Activated naive CD4-positive, alpha-beta T cell treated with Interleukin-2 at 50 U/mL for 16 hours (primary cell): ENCODE measurements at places on chromosomes 12 and 14.

DNA sequence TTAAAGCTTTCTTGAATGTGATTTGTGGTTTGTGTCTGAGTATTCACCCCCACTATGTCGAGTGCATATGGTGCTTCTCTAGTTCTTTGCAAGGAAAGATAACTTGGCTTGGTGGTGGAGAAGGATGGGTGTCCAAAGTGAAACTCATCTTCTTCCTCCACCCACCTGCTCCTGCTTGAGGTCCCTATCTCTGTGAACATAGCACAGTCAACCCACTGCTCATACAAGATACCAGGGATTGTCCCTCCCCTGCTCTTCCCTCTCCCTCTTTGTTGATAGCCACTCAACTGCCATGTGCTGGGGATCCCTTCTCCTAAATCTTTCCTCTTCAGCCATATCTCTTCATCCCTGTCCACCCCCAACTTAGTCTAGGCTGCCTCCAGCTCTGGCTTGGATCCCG lies 176.5 kb downstream of the ASCL4 start:
- no peak for DNase-seq

- no peak for DNase-seq
These were observed 140.0 kb downstream of the DAD1 start for GRCh38 chr14:22448905-22449599.

GRCh38 chr14:50321009-50321660 lies 9.0 kb downstream of the DMAC2L start:
- DNase-seq: peak; percentile 69

GRCh38 chr14:85535321-85535720 lies 5.4 kb downstream of the FLRT2 start:
- no peak for DNase-seq

GRCh38 chr14:81206115-81206514 lies 14.6 kb downstream of the GTF2A1 start:
- DNase-seq: no peak

DNA sequence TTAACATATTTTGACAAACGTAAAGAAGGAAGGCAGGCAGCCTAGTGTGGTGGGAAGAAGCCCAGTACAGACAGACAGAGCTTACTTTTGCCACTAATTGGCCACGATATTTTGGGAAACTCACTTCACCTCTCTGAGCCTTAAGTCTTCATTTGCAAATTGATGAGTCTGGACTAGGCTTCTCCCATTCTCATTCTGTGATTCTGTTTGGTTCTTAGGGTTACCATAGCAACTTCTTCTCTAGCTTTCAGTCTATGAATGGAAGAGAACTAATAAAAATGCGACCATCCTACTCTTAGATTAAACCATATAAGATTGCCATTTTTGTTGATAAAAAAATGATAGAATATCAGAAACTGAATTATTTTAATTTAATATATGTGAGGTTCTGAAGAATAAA lies 210.5 kb downstream of the SNAPC1 start:
- DNase-seq: no peak

DNA sequence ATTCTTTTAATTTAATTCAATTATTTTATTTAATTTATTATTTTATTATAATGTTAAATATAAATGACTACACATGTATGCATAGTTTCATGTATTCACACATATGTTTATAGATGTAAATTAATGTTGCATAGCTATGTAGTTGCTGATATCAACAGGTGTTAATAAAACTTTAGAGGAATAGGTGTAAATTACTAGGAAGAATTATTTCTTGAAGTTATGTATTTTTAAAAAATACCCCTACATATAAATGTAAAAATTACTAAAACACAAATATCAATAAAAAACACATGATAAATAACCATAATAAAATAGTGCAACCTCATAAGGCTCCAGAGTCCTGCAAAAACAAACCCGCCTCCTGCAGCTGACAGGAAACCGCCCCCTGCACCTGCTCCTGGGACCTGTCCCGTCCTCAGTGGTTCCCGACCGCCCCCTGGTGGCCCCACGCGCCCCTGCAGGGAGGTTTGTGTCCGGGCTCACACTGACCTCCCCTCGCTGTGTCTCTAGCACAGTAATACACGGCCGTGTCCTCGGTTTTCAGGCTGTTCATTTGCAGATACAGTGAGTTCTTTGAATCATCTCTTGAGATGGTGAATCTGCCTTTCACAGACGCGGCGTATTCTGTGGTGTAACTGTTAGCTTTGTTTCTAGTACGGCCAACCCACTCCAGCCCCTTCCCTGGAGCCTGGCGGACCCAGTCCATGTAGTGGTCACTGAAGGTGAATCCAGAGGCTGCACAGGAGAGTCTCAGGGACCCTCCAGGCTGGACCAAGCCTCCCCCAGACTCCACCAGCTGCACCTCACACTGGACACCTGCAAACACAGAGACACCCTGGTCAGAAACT lies 1264.0 kb downstream of the TMEM121 start:
- peak; percentile 77 for DNase-seq

- DNase-seq: no peak
These were observed 506 bp upstream of the NAP1L1 start for GRCh38 chr12:76084863-76085519.

GRCh38 chr14:23631702-23632460 lies 4.3 kb upstream of the DHRS2 start:
- peak; percentile 68 for DNase-seq

DNA sequence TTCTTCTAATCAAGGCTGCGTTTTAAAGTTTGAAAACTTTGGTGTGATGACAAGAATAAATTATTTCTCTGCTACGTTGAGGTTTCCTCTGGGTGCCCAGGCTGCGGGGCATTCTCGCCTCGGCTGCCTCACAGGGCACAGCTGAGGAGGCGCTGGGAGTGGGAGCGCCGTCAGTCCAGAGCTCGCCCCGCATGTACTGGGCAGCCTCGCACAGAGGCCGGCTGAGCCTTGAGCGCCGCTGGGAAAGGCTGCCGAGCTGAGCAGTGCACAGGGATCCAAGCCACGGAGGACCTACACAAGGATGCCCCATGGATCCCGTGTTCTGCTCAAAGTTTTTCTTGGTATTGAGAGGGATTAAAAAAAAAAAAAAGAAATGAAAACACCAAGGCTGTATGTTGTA lies 11.6 kb downstream of the RFX4 start:
- DNase-seq: no peak

DNA sequence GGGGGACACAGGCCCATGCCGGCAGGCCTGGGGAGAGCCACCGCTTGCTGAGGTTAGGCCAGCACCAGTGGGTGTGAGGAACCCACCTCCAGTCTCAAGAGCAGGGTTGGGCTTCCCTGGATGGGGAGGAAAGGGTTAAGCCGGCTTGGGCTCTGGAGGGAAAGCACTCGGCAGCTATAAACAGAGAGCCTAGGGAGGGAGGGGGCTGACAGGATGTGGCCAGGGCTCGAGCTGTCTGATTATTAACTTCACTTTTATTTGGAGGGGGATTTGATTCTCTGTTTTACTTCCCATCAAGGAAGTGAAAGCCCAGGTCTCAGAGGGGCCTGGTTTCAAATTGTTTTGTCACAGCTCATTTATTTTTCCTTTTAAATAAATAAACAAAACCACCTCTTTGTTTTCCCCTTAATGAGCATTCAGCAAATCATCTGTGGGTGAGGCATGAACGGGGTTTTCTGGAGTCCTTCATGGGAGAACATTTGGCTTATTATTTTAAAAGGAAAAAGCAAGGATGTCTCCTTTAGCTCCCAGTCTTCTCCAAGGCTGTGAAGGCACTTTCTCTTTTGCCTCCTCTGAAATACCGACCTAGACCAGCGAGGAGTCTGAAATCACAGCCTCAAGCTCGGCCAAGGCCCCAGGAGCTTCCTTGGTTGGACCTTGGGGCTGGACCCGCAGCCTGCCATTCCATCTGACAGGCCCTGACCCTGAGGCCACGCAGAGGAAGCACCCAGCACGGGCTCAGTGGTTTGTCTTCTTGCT lies 21.9 kb upstream of the ZFP36L1 start:
- DNase-seq: peak; percentile 58

DNA sequence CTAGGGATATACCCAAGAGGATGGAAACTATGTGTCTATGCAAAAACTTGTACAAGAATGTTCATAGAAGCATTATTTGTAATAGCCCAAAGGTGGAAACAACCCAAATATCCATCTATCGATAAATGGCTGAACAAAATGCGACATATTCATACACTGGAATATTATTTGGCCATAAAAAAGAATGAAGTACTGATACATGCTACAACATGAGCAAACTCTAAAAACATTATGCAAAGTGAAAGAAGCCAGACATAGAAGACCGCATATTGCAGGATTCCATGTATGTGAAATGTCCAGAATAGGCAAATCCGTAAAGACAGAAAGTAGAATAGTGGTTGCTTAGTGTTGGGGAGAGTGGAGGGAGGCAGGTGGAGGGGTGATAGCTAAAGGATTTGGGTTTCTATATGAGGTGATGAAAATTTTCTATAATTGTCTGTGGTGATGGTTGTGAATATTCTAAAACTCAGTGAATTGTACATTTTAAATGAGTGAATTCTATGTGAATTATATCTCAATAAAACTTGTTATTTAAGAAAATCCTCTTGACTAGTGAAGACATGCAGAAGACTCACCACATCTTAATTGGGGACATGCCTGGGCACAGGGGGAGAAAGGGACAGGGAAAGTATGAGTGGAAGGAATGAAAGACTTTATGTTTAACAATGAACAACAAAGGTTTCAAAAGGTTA lies 29.8 kb upstream of the SELPLG start:
- no peak for DNase-seq

GRCh38 chr12:10094646-10095395 lies 4.0 kb downstream of the CLEC1A start:
- no peak for DNase-seq

GRCh38 chr14:101918065-101918989 lies 46.0 kb upstream of the DYNC1H1 start:
- no peak for DNase-seq

GRCh38 chr14:95460647-95461478 lies 55.6 kb downstream of the SYNE3 start:
- no peak for DNase-seq

- no peak for DNase-seq
These were observed 273.4 kb downstream of the FOXN3 start for GRCh38 chr14:89143595-89143994.

DNA sequence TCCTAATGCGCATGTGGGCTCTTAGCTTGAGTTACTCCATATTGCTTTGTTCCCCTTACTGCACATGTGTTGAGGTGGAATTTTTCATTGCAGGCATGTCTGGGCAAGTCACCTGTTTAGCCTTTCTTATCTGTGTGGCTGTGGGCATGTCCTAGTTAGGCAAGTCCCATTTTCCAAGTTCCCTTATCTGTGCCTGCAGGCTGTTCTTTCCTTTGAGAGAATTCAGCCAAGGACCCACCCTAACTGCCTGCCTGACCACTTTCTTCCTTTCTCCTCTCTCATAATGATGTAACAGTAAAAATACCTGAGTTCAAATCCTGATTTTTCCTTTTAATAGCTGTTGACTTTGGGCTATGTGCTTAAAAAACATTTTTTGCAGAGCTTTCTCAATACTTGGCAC lies 870.6 kb downstream of the NRXN3 start:
- no peak for DNase-seq

DNA sequence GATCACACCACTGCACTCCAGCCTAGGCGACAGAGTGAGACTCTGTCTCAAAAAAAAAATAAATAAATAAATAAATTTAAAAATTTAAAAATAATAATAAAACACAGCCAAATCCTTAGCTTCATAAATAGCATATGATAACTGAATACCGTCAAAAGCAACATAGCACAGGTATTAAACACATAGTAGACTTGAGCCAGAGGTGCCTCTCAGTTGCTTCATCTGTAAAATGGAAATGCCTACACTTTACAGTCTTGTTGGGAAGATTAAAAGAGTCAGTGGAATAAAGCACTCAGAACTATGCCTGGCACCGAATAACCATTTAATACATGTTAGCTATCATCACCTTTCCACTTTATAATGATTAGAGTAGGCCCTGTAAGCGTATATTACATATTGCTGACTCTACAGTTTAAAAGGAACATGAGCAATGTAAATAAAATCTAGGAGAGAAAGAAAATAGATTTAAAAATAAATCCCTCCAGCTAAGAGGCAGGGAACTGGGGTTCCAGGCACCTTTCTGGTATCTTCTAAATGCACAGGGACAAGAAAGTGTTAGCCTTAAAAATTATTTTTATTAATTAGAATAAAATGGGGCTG lies 7.8 kb upstream of the DCAF11 start:
- DNase-seq: no peak

- DNase-seq: no peak
These were observed 161.2 kb downstream of the NTF3 start for GRCh38 chr12:5593086-5593485.

- no peak for DNase-seq
These were observed 50.0 kb downstream of the SOX5 start for GRCh38 chr12:23899434-23899833.

GRCh38 chr12:84954415-84954814 lies 41.8 kb upstream of the SLC6A15 start:
- DNase-seq: no peak

GRCh38 chr12:5051334-5051733 lies 7.7 kb downstream of the KCNA5 start:
- DNase-seq: no peak

- DNase-seq: no peak
These were observed 49.0 kb downstream of the RALGAPA1 start for GRCh38 chr14:35760143-35760542.

GRCh38 chr12:38142974-38143373 lies 173.6 kb upstream of the ALG10B start:
- DNase-seq: no peak

DNA sequence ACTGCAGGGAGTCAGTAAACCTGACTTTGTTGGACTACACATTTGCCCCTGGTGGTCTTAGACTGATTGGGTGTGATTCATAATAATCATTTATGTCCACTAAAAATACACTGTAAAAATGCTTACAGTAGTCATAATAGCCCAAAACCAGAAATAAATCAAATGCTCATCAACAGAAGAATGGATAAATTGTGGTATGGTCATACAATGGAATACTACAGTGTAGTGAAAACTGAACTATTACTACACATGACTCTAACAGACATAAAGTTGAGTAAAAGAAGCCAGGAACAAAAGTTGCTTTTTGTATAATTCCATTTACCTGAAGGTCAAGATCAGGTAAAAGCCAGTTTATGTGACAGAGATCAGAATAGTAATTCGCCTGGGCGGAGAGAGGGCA lies 57.2 kb upstream of the CDKL1 start:
- DNase-seq: no peak

DNA sequence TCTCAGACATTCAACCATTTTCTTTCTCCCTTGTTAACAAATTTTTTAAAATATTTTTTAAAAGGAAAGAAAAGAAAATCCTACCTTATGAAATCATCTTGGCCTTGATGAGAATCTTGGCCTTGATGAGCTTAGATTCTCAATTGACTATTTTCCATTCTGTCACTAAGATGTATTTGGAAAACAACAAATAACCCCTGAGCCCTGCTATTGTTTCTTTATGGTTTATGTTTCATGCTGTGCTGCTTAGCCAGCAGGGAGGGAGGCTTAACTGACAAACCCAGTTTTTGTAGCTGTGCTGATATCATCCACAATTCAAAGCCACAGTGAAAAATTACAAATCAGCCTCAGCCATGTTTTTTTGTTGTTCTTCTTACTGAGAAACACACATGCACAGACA lies 404.1 kb downstream of the RAD51B start:
- DNase-seq: no peak

DNA sequence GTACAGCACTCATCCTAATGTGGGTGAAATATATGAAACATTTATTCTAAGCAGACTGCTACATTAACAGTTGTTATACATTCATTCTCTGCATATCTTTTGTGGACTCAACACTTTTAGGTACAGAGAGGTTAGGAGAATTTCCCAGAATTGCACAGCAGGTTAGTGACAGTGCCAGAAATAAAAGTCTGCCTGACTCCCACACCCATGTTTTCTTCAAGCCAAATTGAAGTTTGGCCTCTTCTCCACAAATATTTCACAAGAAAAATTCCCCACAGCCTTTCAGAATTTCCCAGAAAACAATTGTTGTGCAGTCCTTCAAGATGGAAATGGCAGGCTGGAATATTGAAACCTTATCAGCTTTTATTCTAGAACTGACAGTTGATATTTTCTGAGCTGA lies 464.8 kb downstream of the RAD51B start:
- no peak for DNase-seq
